ENCODE measurements at places on chromosomes 7 and 10.

GRCh38 chr7:71612911-71613310, 481.0 kb downstream of the GALNT17 start:
- no peak for DNase-seq

- no peak for DNase-seq
These were observed 376.7 kb upstream of the ZMIZ1 start for GRCh38 chr10:78692071-78692470.

DNA sequence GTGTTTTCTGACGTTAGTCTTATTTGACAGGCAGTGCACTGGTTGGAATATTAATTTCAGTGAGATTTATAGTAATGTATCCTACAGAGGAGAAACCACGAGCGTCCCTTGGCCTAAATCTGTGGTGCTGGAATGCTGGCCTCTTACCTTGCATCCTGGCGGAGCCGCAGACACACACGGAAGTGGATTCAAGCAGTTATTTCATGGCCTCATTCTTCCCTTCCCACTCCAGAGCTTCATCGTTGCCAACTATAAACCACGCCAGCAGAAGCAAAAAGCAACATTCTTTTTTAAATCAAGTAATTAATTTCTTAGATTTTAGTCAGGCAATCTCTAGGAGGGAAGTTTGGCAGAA, 13.1 kb downstream of the WIPI2 start:
- DNase-seq: no peak

GRCh38 chr7:141646826-141647480, 55.0 kb downstream of the DENND11 start:
- DNase-seq: no peak

GRCh38 chr7:29895559-29895958, 89.3 kb downstream of the WIPF3 start:
- no peak for DNase-seq

DNA sequence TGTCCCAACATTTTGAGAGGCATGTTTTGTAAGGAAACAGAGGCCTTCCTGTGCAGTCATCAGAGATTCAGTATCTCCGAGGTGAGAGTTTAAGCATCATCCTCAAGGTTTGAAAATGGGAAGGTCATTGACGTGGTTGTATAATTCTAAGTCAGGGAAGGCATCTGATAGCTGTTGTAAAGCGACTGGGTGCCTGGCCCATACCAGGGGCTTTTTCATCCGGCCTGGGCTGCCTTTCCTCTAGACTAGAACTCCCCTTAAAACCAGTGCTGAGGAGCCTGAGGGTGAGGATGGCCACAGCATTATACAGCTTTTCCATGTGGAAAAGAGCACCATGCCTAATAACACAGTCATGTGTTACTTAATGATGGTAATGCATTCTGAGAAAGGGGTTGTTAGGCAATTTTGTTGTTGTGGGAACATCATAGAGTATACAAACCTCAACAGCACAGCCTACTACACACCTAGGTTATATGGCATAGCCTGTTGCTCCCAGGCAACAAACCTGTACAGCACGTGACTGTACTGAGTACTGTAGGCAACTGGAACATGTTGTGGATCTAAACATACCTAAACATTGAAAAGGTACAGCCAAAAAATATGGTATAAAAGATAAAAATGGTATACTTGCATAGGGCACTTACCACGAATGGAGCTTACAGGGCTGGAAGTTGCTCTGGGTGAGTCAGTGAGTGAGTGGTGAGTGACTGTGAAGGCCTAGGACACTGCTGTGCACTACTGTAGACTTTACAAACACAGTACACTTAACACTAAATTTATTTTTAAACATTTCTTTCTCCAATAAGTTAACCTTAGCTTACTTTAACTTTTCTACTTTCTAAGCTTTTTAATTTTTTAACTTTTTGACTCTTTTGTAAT, 13.5 kb upstream of the CACUL1 start:
- no peak for DNase-seq

DNA sequence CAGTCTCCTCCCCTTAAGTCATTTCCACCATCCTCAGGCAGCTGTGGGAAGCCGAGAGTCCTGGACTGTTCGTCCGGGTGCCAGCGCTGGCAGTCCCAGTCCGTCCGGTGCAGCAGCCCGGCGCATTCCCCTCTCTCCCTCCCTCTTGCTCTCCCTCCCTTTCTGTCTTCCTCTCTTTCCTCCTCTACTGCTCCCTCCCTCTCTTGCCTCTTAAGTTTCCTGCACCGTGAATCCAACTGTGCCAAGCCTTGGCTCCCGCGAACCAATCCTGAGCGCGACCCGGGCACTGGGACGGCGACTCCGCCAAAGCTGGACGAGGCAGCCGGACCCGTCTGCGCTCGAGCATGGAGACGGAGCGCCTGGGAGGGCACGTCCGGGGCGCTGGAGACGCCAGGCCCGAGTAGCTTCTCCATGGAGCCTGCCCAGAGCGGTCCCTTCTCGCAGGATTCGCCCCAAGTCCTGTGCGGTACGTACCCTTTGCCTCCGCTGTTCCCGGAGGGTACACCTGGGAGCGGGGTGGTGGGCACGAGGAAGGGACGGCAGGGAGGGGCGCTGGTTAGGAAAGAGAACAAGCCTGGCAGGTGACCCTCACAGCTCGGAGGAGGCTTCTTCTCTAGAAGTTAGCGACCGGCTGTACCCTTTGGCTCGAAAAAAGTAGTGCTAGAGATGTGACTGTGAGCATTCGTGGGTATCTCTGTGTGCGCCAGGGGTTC, 1.0 kb downstream of the NXPH1 start:
- no peak for DNase-seq

DNA sequence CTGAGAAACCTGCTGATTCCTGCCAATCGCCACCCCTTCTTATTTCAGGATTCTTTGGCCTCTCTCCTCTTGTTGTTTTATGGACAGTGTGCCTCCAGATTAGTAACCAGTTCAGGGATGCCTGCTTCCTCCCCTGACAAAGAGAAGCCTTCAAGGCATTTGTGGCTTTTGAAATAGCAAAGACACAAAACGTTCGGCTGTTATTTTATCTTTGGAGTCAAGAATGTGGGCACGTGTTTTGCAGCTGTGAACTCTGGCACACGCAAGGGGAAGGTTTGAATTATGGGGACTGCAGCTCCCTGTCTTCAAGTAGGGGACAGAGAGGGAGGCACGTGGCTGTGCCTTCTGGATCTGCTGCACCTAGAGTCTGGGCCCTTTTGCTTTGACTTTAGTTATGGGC, 157.9 kb upstream of the GRB10 start:
- DNase-seq: no peak

DNA sequence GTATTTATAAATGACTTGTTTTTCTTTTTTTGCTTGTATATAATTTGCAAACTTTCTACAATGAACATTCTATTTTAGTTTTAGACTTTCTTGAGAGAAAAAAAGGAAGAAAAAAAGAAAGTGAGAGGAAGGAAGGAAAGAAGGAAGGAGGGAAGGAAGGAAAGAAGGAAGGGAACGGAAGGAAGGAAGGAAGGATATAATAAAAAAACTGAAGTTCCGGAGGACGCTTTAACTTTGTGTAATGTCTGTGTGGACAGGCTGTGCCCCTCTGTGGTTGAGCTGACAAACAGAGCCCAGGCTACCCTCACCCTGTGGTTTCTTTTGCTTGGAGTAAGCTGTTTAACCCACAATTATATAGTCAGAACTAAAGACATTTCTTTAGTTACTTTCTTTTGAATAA, 108.7 kb downstream of the SEMA3D start:
- no peak for DNase-seq

DNA sequence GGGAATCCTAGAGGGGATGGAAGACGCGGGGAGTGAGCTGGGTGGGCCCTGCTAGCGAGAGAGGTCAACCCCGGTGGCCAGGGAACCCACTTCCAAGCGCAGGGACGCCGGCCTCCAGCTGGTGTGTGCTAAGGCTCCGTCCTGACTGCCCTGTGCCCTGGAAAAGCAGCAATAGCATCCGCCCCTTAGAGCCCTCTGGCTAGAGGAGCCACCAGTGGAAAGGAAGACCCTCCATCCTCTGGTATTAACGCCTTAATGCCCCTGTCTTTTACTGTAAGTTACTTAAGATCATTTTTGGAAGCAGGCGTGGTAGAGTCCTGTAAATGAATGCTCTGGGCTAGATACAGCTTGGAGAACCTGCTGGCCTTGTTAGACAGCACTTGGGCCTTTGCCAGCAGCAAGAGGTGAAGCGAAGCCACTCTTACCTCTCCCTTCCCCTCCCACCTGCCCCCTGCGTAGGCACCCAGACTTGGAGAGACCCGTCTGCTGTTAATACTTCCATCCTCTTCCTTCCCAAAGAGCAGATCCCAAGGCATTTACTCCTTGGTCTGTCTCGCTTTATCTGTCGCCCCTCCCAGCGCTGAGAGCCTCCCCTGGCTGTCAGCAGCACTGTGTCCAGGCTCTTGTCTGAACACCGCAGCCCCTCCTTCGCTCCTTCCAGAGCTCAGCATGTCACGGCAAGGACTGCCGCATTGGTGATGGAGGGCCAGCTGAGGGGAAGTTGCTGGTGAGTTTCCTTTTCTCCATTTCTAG, 4.6 kb downstream of the REPIN1 start:
- no peak for DNase-seq

DNA sequence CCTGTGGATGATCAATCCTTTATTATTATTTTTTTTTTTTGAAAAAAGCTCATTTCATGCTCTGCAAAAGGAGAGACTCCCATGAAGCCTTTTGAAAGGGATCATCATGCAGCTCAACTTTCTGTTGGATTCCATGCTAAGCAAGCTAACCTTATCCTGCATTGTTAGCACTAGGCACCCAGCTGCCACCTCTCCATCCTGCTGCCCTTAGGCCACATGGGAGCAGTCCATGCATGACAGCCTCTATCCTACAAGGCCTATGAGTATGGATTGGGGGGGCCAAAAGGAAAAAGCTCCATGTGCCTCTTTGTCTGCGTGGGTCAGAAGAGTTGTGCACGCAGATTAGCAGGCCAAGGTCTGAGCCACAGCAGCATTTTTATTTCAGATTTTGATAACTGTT, 19.2 kb downstream of the SMNDC1 start:
- DNase-seq: no peak

GRCh38 chr7:133540096-133540860, 287.4 kb downstream of the EXOC4 start:
- no peak for DNase-seq

DNA sequence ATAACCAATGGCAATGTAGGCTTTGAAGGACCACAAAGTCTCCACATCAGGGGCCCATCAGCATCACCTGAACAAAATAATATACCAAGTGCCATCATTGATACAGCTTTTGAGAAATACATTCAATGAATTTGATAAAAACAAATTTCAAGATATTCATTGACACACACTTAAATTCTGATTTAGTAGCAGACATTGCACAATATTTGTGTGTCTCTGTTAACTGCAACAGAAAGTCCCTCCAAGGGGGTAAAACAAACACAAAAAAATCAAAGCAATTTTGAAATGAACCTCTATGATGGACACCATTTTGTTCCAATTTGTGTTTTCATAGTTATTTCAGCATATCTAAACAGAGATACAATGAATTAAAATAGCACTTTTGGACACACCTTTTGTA, 86.8 kb upstream of the RSU1 start:
- DNase-seq: no peak

DNA sequence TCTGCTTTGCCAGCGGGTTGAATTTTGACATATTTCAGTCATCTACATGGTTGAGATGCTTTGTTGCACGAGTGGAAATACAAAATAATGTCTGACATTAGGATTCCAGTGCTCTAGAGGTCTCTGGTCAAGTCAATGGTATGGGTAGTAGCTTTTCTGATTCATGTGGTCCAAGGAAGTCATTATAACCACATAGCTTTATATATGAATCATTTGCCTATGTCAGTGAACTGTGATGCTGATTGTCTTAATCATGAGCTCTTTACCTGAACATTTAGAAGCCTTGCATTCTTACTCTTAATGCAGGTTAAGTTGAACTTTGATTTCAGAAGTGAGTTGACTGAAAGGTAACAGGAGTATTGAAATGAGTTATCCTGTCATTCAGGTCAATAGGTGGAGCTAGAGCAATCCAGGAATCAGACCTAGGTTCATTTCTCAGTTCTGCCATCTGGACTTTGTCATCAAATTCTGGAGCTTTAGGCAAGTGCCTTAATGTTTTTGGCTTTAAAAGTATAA, 3.3 kb downstream of the MAPK8 start:
- no peak for DNase-seq

GRCh38 chr10:102420181-102420713, 389 bp upstream of the FBXL15 start:
- DNase-seq: no peak

GRCh38 chr7:106772655-106773108, 92.4 kb upstream of the PIK3CG start:
- DNase-seq: peak; percentile 45

- no peak for DNase-seq
These were observed 766.4 kb downstream of the GRID1 start for GRCh38 chr10:85600026-85600743.

DNA sequence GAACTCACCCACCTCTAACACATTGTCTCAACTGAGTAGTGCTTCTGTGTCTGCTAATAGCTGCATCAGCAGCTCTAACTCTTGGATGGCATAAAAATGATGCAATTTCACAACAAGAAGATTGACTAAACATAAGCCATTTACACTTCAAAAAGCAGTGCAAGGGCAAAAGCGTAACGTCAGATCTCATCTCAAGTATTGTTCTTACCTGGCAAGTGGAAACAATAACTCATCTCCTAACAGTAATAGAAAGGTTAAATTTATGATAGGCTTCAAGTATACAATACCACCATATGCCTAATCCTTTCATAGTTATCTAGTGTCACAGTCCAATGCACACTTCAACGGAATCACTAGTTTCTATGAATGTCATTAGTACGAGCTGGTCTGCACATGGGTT, 14.8 kb downstream of the TPK1 start:
- no peak for DNase-seq

- no peak for DNase-seq
These were observed 18.1 kb downstream of the HACD1 start for GRCh38 chr10:17599089-17599488.

- no peak for DNase-seq
These were observed 626.1 kb upstream of the GALNT17 start for GRCh38 chr7:70505886-70506285.

- DNase-seq: no peak
These were observed 111.8 kb upstream of the ANKRD1 start for GRCh38 chr10:91032611-91033206.

DNA sequence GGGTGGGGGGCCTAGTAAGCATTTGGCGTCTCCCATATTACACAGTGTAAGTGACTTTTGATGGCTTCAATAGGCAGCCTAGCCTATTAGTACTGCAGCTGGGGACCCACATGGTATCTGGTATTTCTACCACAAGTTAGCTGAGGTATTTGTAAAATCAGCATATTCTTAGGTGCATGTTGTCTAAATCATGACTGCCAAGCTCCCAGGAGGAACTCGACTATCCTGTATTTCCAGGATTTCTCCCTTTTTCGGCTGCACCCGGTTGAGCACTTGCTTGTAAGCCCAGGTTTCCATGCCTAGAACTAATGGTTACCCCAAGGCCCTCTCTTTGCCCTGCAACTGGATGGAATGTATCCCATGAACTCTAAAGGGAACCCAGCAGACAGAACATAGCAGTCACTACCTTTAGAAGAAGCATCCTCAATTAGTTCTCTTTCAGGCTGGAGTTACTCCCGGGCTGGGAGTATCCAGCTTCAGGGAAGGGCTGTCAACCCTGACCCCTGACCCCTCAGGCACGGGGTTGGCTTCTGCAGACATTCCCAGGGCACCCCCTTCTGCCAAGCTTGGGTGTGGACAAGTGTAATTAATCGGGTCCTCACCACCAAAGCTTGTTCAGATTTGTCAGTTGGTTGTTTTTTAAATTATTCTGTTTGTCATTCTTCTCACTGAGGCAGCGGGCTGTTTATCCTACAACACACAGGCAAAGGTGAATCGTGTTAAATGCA, 90.3 kb upstream of the PARD3 start:
- no peak for DNase-seq

GRCh38 chr10:121734589-121735045, 136.4 kb upstream of the FGFR2 start:
- DNase-seq: no peak

Measured in renal cortex interstitium (tissue), 15 donors.